Fibroblast of skin of scalp (primary cell): ENCODE measurements at places on chromosomes 1 and 21.

DNA sequence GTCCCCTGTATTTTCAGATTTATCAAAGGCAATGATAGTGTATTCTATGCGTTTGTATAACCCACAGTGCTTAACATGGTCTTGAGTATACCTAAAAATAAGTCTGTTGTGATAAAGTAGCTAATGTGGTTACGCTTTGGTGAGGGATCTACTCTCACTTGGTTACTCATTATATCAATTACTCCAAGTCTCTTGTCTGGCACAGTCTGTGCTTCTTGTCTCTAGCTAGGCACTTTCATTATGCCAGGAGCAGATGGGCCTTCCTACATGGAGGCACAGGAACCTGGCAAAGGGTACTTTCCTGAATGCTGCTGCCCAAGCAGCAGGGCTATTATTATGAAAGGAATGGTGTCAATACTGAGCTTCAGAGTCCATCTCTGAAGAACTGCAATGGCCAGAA lies 4.2 kb upstream of the PTPN22 start:
- DNase-seq = no peak

- no peak for DNase-seq
Measured at GRCh38 chr1:67579623-67580394, 105.2 kb upstream of the GADD45A start.

- peak; percentile 83 for DNase-seq
Measured at GRCh38 chr1:239814306-239814881, 277.3 kb upstream of the FMN2 start.

- DNase-seq = no peak
Measured at GRCh38 chr1:79693441-79694114, 687.0 kb upstream of the ADGRL4 start.

GRCh38 chr1:39026866-39027507 lies 837 bp downstream of the NDUFS5 start:
- DNase-seq = no peak

- peak; percentile 5 for DNase-seq
Measured at GRCh38 chr21:17610911-17611310, 1.8 kb downstream of the BTG3 start.

DNA sequence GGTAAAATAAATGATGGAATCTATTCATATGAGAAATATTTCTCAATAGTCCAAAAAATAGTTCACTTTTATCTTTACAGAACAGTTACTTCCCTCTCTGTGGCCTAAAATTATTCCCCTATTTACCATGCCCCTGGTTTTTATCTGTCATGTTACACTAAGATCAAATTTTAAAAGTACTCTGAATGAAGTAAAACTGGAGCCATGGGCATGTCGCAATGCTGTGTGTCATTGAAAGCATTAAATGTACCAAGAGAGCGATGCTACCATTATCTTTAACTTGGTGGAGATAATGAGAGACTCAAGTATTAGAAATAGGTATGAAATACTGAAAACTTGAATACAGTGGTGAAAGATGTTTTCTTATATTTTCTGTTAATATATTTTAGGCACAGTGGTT lies 146.2 kb downstream of the KCNT2 start:
- DNase-seq = no peak

- no peak for DNase-seq
Measured at GRCh38 chr1:88917321-88918025, 26.1 kb upstream of the GTF2B start.

DNA sequence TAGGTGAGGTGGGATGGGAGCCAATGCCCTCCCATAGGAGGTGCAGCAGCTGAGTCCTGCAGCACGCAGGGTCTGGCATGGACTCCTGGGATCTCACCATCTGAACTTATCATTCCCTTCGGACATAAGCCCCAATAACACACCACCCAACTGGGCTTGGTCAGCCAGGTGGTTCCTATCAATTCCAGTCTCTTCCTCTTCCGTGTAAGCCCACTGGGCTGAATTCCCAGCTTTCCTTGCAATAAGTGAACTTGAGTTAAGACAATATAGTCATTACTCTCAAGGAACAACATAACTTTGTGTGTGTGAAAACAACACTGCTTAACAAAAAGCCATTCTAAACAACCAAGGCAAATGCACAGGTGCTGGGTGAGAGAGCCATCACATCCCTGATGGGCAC lies 86.6 kb upstream of the EDN2 start:
- no peak for DNase-seq

DNA sequence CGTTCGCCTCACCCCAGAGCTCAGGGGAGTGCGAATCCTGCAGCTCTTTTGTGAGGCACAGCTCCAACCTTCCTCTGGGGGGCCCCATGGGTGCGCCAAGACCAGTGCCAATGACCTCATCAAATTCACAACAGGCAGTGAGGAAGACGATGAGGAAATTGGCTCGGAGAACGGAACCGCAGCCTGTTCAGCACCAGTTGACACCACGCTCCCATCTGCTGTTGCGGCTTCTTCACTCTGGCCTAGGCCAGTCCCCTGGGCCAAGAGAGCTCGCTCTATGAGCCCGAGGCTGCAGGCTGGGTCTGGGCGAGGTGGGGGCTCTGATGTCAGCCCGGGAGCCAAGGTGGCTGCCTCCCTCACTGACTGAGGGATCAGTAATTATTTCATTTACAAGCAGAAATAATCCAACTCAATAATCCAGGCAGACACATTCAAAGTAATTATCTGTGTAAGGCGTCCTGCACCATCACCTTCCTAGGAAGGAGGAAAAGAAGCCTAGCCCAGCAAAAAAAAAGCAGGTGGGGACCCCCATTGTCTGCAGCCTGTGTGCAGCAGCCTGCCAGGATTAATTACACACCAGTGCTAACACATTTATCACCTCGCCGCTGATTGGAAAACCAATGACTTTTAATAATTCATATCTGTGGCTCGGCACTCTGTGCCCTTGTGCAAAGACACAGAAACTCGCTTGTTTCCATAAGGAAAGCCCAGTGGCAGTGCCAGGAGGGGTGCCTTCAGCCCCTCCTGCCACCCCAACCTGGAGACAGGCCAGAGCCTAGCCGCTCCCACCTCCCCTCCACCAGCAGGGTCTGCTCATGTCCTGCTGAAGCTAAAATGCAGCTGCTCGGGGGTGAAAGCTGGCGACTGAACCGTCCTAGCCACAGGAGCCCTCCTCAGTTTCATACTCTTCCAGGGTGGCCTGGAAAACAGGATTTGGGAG lies 1.9 kb downstream of the PLEKHA6 start:
- DNase-seq = no peak

DNA sequence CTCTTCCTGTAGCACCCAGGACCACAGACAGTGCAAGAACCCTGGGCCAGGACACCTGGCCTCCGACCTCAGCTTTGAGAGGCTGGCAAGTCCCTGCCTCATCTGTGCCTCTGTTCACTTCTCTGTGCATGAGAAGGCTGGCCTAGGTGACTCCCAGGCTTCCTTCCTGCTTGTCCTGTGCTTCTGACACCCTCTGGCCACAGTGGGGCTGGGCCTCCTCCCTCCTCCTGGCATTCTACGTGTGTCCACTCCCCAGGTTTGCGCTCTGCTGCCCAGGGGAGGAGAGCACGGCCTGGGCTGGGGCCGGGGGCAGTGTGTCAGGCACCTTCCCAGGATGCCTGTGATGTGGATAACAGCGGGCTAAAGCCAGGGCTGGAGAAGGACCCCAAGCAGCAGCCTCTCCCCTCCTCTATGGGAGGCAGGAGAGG lies 30.3 kb upstream of the PKP1 start:
- no peak for DNase-seq

DNA sequence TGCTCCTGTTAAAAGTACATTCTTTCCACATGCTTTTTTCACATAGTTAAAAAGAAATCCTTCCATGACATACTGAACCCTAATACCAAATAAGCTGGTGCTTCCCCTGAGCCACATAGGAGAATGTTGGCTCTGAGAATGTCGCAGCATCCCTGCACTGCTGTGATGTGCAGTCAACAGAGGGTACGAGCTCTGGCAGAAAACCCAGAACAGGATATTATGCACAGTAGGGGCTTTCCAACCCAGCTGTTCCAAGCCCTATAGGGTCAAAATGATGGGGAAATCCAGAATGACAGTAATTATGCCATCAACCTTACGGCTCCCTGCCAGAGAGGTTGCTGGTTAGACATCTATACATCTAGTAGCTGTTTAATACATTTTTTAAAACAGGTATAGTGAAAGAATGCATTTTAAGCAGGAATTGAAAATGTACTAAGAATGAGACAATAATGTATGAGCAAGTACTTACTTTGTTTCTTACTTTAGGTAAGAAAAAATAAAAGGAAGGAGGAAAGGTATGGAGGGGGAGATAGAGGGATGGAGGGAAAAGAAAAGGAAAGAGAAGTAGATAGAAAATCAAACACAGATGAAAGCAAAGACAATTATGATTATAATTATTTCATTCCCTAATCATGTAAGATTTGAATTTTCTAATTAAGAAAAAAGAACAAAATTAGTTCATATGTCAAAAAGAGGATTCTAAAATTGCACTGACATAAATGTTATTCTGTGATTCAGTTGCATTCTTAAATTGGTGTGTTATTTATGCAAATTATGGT lies 126.0 kb downstream of the NR5A2 start:
- no peak for DNase-seq

GRCh38 chr1:75330624-75331023 lies 196.4 kb downstream of the LHX8 start:
- no peak for DNase-seq

DNA sequence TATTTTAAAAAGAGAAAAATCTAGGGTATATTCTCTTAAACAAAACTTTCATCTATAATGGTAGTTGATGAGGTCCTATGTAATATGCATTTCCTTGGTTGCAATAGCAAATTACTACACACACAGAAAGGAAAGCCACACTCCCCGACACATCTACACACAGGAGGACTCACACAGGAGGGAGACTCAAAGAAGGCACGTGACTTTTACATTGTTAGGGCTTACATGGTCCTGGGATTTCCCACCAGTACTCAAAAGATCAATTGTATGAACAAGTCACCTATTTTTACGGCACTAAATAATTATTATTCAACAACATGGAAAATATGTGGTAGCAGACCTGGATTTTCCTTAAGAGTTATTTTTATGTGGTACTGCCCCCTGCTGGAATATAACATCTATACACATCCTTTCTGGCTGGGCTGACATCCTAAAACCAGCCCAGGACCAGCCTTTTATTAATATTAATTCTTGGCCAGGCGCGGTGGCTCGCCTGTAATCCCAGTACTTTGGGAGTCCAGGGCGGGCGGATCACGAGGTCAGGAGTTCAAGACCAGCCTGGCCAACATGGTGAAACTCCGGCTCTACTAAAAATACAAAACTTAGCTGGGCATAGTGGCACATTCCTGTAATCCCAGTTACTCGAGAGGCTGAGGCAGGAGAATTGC lies 33.9 kb upstream of the LGALS8 start:
- peak; percentile 55 for DNase-seq

GRCh38 chr1:175511496-175511895 lies 231.9 kb downstream of the TNR start:
- DNase-seq = peak; percentile 23

DNA sequence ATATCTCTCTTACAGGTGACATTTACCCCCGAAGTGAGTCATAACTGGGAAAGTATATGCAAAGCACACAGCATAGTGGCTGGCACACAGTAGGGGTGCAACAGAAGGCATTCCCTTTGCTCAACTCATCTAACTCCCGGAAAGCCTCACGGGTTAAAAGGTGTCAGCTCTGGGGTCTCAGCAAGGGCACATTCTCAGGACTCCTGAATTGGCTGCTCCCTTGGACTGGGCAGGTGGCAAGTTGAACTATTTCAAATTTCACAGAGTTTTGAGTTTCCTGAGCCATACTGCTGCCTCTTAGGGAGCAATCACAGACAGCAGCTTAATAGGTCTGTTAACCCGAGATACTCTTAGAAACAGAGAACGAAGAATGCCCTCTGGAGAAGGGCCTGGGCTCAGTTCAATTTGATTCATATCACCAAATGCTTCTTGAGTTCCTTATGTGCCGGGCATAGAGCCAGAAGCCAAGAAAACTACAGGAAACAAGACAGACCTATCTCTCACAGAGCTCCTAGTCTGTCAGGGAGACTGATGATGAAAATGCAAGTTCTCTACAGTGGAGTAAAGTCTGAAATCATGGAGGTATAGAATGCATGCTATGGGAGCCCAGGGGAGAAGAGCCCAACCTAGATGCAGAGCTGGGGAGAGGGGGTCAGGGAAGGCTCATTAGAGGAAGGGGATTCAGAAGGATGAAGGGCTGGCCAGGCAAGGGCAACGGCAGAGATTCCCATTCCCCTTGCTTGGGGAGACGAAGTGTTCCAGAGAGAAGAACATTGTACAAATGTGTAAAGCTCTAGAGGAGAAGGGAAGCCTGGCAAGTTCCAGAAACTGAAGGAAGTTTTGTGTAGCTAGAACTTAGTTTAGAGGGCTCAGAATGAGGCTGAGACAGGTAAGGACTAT lies 143.9 kb upstream of the HMGB4 start:
- DNase-seq = peak; percentile 58

- no peak for DNase-seq
Measured at GRCh38 chr21:45545236-45545570, 3.0 kb upstream of the SLC19A1 start.

- peak; percentile 61 for DNase-seq
Measured at GRCh38 chr1:107877092-107877491, 87.9 kb downstream of the VAV3 start.

GRCh38 chr1:10360045-10360444 lies 38.8 kb upstream of the PGD start:
- no peak for DNase-seq

DNA sequence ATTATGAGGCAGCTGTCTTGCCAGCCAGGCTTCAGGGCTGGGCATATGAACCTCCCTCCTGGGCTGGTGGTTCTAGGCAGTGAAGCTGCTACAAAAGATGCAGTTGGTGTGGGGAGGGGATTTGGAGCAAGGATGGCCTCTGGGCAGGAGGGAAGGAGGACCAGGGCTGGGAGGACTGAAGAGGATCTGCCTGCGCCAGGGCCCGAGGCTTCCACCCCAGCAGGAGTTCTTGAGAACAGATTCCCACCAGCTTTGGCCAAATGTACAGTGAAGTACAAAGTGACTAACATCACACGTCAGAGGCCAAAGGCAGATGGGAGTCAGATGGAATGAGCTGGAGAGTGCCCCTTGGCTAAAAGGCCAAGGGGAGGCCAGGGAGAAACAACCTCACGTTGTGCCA lies 62.4 kb downstream of the DDX20 start:
- DNase-seq = peak; percentile 5

DNA sequence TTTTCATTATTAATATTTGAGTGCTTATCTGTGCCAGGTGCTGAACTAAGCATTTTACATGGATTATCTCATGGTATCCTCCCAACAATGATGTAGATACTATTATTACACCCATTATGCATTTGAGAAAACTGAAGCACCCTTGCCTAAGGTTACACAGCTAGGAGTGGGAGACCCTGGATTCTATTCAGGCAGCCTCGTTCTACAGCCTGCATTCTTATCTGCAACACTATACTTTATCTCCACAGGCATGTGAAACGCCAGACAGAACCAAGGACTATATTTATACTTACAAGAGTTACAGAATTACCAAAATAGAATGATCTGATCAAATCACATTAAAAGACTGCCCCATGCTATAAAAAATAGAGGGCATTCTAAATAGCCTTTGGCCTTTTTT lies 22.4 kb downstream of the LPAR3 start:
- no peak for DNase-seq

DNA sequence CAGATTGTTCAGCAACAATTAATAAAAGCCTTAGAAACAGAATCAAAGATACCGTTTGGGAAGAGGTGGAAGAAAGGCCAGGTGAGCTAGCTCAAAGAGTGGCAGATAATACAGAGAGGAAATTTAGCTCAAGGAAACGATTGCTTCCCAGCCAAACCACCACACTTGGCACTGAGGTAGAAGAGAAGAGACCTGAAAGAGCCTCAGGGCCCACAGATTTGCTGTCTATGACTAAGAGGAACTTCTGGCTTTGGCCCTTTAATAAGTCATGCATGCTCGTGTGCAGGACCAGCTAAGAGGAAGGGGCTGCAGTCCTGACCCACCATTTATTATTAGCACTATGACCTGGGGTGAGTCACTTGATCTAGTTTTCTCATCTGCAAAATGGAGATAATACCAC lies 72.8 kb upstream of the BCL10 start:
- no peak for DNase-seq
